ENCODE measurements at places on chromosomes 1 and 21.

- no peak for DNase-seq
These were observed 156.4 kb upstream of the ZC3H12A start for GRCh38 chr1:37317870-37318467.

DNA sequence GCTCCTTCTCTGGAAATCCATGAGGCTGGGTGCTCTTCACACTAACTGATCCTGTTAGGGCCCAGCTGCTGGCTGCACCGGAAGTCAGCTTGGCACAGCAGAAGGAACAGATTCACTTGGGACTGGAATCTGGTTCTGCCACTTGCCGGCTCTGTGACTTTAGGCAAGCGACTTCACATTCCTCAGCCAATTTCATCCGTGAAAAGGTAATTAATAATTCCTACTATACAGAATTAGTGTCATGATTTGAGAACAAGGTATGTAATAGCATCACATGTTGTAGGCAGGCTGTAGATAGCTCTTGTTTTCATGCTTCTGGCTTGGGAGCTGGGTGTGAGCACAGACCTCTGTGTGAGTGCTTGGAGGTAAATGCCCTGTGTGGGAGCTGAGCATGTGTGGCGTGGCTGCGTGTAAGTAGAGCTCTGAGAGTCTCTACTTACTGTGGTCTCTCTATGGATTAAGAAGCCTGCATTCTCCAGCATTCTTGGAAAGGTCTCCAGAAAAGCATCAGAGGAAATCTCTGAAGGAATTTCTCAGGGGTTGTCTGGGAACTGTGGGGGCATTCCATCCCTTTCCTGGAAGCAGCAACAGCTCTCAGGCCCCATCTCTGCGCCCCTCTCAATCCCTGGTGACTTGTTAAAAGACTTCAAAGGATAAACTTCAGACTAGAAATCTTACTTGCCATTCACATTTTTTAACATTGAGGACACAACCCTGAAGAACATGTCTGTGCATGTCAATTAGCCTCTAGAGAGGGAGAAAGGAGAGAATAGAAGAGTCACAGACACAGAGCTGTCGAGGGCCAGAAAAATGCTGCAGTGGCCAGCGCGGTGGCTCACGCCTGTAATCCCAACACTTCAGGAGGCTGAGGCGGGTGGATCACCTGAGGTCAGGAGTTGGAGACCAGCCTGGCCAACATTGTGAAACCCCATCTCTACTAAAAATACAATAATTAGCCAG is 47.7 kb upstream of the PPM1J start:
- peak; percentile 24 for DNase-seq

DNA sequence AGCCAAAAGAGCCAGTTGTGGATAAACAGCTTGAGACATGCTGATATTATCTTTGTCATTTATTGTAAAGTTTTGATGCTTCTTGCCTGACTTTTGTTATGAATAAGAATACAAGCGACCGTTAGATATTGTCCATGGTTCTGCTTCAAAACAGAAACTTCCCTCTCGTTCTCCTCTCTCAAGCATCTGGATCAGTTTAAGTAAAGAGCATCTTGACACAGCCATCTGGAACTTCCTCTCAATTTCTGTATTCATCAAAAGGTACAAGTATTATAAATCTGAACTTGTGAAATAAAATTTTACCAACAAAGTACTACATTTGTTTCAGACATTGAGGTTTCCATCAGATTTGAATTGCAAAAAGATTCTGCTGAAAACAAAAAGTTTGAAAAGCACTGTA is 36.4 kb upstream of the CLDN14 start:
- peak; percentile 18 for DNase-seq

GRCh38 chr1:44949286-44949685 is 37.1 kb downstream of the EIF2B3 start:
- no peak for DNase-seq

GRCh38 chr1:228311091-228311490 is 95.5 kb downstream of the TRIM11 start:
- no peak for DNase-seq

GRCh38 chr1:177629526-177629925 is 340.3 kb downstream of the SEC16B start:
- no peak for DNase-seq

- no peak for DNase-seq
These were observed 46.7 kb downstream of the RPRD2 start for GRCh38 chr1:150410582-150411101.

- no peak for DNase-seq
These were observed 9.8 kb downstream of the SAMD11 start for GRCh38 chr1:933603-933940.

- no peak for DNase-seq
These were observed 63.9 kb upstream of the CYP2J2 start for GRCh38 chr1:59990470-59990869.

DNA sequence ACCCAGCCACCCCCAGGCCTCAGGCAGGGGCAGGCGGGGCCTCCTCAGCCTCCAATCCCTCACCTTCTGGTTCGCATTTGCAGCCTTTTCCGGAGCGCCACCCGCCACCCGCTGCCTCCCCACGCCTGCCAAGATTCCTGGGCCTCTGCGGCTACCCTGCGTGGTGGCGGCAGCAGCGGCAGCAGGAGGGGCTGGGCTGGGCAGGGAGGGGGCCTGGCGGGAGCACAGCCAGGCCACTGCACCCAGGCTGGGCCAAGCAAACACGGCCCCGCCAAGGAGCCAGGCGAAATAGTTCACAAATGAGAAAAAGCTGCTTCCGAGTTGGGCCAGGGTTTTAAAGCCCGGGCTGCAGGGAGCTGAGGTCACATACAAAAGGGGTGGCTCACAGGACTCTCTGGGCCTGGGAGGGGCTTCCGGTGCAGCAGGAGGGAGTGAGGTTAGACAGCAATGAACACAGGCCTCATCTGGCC is 9.8 kb downstream of the COL8A2 start:
- DNase-seq, result peak; percentile 95

DNA sequence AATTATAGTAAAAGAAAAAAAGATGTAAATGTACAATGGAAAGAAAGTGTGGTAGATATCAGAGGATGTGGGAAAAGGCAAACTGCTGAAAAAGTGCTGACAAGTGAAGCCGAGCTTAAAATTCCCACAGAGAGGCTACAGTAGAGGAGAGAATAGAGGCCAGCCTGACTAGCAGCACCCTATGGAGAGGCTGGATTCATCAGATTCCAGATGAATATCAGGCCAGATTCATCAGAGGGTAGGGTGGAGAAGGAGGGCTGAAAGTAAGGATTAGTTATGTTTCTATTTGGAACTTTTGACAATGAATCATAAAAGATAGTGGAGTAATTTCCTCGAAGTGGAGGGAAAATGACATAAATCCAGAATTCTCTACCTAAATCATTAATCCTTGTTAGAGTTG is 60.4 kb upstream of the NEK7 start:
- DNase-seq, result peak; percentile 56

- no peak for DNase-seq
These were observed 95.4 kb downstream of the POFUT2 start for GRCh38 chr21:45192332-45192731.

- DNase-seq, result peak; percentile 41
These were observed 749 bp upstream of the PEX11B start for GRCh38 chr1:145918992-145919939.

DNA sequence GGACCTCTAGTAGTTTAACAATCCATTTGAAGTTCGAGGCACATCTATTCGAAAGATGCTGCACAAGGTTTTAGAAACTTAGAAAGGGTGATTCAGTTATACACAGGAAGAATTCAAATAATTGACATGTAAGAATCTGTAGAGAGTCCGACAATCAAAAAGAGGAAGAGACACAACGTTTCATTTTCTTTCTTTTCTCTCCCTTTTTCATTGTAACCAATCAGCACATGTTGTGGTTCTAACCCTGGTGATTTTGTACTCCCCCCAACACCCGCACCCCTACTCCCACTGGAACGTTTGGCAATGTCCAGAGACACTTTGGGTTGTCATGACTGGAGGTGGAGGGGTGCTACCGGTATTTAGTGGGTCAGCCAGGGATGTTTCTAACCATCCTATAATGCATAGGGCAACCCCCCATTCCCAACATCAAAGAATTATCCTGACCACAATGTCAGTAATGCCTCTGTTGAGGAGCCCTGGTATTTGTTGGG is 4.9 kb downstream of the TGFB2 start:
- DNase-seq, result no peak

- DNase-seq, result no peak
These were observed 8.9 kb upstream of the FMO3 start for GRCh38 chr1:171081763-171082201.

Measured in adipocyte (in vitro differentiated cells).